ENCODE measurements at places on chromosomes 16 and 17.

DNA sequence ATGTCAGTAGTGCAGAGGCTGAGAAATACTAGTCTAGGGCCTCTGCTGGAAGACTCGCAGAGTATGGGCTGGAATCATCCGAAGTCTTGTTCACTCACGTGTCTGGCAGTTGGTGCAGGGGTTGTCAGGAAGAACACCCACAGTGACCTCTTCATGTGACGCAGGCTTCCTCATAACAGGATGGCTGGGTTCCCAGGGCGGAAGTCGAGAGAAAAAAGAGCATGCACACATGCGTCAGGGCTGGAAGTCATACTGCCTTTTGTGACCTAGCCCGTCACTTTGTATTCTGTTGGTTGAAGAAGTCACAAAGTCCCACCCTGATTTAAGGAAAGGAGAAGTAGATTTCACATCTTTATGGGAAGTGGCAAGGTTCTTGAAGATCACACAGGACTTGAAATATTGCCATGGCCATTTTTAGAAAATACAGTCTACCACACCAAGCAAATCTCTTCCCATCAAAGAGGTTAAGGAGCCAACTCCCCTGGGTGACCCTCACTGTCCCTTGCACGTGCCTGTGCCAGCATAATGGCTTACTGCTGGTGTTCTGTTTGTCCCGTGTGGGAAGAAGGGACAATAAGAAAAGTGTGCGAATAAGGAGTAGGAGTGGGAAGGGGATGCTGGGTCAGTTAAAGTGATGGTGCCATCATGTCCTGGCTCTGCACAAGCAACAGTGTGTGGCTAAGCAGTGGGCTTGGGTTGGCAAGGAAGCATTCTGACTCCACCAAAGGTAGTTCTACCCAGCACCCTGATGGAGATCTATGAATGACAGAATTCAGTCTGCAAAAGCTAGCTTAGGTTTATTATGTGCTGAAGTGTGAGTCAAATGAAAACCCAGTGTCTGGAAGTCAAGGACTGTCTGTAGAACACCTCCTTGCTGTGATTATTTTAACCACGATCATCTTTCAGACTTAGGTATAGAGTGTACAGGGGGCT is 28.1 kb downstream of the HEATR3 start:
- DNase-seq, result peak; percentile 1

DNA sequence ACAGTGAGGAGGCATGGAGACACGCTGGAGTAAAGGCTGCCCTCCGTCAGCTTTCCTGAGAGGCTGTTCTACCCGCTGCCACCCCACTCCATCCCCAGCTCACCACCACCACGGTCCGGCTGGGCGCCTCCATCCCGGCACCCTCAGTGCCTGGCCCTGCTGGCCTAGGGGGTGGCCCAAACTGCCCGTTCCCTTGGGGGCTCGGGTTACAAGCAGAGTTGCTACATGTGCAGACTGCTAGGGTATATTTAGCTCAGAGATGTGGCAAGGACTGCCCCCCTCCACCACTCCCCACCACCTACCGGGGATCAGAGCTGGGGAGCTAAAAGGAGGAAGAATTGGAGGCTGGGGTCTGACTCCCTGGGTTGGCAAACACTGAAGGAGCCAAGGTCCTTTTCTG is 4.1 kb downstream of the CACNB1 start:
- DNase-seq, result no peak

DNA sequence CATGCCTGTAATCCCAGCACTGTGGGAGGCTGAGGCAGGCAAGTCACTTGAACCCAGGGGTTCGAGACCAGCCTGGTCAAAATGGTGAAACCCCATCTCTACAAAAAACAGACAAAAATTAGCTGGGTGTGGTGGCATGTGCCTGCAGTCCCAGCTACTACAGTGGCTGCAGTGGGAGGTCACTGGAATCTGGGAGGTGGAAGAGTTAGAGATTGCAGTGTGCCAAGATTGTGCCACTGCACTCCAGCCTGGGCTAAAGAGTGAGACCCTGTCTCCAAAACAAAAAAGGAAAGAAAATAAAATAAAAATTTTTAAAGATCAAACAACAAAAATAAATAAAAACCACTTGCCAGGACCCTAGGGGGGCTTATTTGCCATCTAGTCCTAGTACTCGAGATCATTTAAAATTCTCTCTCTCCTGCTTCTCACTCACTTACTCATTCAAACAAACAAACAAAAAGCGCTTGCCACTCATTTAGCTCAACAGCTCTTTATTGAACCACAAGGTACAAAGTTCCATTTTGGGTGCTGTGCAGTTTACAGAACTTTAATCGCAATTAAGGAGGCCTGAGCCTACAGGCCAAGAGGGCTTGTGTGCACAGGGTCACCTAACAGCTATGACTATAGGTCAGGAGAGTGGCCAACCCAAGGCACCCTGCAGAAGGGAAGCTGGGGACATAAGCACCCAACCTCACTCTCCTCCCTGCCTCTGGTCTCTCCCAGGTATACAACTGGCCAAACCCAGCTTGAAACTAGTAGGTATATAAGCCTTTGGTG is 4.4 kb downstream of the CHD9NB start:
- DNase-seq, result no peak

DNA sequence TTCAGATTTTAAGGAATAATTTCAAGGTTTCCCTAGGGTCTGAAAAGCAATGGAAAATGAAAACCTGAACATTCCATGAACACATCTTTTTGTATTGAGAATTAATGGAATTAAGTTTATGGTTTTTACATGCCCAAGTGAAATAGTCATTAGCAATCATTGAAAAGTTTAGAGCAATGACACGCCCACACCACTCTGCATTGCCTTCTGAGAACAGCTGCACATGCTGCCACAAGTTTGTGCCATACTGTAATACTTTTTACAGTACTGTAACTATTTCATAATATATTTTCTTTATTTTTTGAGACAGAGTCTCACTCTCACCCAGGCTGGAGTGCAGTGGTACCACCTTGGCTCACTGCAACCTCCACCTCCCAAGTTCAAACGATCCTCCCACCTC is 345.2 kb upstream of the PMFBP1 start:
- DNase-seq, result no peak

GRCh38 chr17:42997390-42997983 is 732 bp upstream of the RPL27 start:
- DNase-seq, result no peak

Data from CD4-positive, alpha-beta T cell treated with Interleukin-2 at 100 ng/mL for 4 hours (primary cell).